ENCODE measurements at places on chromosomes 2 and 18.

- DNase-seq, result no peak
Observed at GRCh38 chr2:32910883-32911598, 35.7 kb upstream of the LTBP1 start.

DNA sequence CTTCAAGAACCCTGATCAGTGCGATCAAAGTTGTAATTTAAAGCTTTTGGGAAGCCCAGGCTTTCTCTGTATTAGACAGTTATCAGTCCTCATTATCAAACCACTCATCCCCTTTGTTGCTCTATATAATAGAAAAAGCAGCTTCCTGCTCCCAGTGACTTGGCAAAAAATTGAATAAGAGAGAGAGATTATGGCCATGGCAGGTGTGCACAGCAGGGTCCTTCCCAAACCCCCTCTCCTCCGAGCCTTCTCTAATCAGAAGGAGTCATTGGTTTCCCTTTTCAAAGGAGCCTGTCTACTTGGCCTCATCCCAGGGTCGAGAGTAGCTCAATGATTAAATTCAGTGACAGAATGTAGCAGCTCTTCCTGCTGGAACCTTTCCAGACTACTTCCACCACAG lies 81.5 kb downstream of the SEMA4F start:
- DNase-seq, result no peak

GRCh38 chr2:192471982-192472381 lies 277.2 kb upstream of the TMEFF2 start:
- no peak for DNase-seq

GRCh38 chr2:152716805-152717227 lies 445 bp downstream of the PRPF40A start:
- DNase-seq, result peak; percentile 72

GRCh38 chr2:86189782-86190416 lies 5.4 kb downstream of the IMMT start:
- no peak for DNase-seq

DNA sequence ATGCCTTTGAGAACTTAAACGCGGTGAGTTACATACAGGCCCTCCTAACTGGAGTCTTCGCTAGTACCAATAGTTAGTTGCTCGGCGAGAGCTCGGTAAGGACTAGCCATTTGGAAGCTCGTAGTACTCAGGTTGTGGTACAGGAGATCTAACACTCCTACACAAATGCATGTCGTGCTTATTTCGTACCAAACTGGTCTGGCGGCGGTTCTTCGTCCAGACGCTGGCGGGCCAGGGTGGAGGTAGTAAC lies 346 bp upstream of the VRK2 start:
- no peak for DNase-seq

Data from SW 1271 (cell line).